ENCODE measurements at places on chromosomes 1 and 21.

GRCh38 chr1:52045236-52045635 lies 9.8 kb downstream of the TXNDC12 start:
- DNase-seq: no peak

- no peak for DNase-seq
Measured at GRCh38 chr1:2480236-2480985, 4.3 kb downstream of the PLCH2 start.

- no peak for DNase-seq
Measured at GRCh38 chr1:89041119-89041641, 18.5 kb upstream of the GBP3 start.

DNA sequence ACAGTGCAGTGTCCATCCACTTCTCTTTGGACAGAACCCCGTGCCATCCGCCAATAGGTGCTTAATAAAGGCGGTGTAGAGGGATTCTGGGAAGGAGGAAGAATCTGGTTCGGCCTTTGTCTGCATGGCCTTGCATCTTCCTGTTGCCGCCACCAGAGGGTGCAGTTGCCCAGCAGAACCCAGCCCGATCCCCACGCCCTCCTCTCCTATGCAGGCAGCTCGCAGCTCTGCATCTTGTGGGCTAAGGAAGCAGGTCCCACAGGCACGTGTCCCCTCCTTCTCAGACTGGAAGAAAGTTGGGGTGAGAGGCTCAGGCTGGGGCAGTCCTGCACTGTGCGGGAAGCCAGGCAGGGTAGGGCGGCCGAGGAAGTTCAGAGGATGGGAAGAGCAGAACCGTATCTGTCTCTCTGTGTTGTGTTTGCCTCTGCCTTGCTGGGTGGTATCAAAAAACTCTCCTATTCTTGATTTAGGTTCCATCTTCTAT lies 20.8 kb downstream of the NAV1 start:
- DNase-seq: peak; percentile 37

GRCh38 chr21:37060296-37060695 lies 12.6 kb downstream of the PIGP start:
- no peak for DNase-seq

Measured in stimulated activated CD4-positive, alpha-beta T cell treated with anti-CD3 and anti-CD28 coated beads, Interleukin-1b, Interleukin-23, amount 100 ng/mL, for 1 hour (primary cell).